CD4-positive, alpha-beta memory T cell (primary cell): ENCODE measurements at places on chromosomes 11 and 22. TPM values are rescaled to one million over a fixed set of nuclear protein-coding genes. Genes with fewer than 3 reads are reported as not detected.

The KRTAP5-2 gene
- total RNA-seq: not detected

The TPBGL gene
- 0.15 TPM for total RNA-seq

The MIAT gene
- 270 TPM for total RNA-seq

The CREB3L1 gene
- total RNA-seq: not detected

The NCR3LG1 gene
- 3.4 TPM for total RNA-seq

The CABP4 gene
- total RNA-seq: 2.3 TPM

The BIK gene
- total RNA-seq: 2.7 TPM

The KRTAP5-10 gene
- not detected for total RNA-seq

The CCDC116 gene
- 0.29 TPM for total RNA-seq

The MRGPRX3 gene
- total RNA-seq: not detected

The API5 gene
- total RNA-seq: 93.7 TPM

The CELSR1 gene
- 0.94 TPM for total RNA-seq

The TNNT3 gene
- 9.3 TPM for total RNA-seq

The OR10V1 gene
- not detected for total RNA-seq

The MMP13 gene
- not detected for total RNA-seq

The OLFML1 gene
- total RNA-seq: not detected

The OR51E2 gene
- not detected for total RNA-seq

The C1QTNF6 gene
- total RNA-seq: 23.1 TPM

The LARGE2 gene
- total RNA-seq: 4.2 TPM

The MYO7A gene
- total RNA-seq: 0.47 TPM
